CD14-positive monocyte (primary cell): ENCODE measurements at places on chromosomes 13 and 19. TPM values are rescaled to one million over a fixed set of nuclear protein-coding genes. Genes with fewer than 3 reads are reported as not detected.

GRCh38 chr19:12779162-12779993, 4.0 kb upstream of the HOOK2 start:
- DNase-seq = peak; percentile 77

FFAR2 gene
- 5.7 TPM for polyA plus RNA-seq

AMER2 gene
- polyA plus RNA-seq = not detected

DNA sequence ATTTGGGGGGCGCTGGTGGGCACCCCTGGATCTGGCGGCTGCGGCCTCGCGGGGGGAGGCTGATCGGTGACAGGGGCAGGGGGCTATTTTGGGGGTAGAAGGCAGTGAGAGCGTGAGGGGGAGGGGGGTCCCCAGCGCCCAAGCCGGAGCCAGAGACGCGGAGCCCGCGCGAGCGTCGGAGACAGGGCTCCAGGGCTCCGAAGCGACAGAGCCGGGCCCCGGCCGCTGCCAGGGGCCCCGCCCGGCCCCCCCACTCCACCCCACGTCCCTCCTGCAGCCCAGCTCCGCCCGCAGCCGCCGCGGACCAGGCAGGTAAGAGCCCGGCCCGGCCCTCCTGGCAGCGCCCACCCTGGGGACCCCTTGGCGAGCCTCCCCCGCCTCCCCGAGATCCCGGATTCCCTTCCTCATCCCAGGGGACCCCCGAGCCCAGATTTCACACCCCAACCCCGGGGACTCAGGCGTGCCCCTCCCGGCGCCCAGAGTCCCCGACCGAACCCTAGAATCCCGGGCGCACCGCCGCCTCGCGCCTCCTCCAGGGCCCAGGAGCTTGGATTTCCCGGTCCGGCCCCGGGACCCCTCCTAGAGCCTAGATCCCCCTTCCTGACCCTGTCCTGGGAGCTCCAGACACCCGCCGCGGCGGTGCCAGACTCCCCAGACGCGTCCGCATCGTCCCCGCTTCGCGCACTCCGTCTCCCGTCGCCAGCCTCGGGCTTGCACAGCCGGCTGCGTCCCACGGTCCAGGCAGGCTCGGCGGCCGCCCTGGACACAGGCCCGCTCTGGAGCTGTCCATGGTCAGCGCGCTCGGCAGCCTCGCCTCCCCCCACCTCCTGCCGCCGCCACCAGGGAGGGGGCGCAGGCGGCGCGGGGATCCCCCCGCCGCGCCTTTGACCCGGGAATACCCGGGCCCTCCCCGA, at the start of gene PPFIA3:
Gene PPFIA3, plus strand, starts transcription at position 134 of the 914 bp plus-strand sequence. CDS start 8,330 bp downstream, outside the sequence.
- DNase-seq = no peak

- no peak for DNase-seq
Observed at GRCh38 chr13:100365680-100366079, 222.9 kb downstream of the GGACT start.

GRCh38 chr13:102580552-102581169, 16.1 kb upstream of the TPP2 start:
- peak; percentile 73 for DNase-seq

RGL3 gene
- 1.7 TPM in 2 replicates for polyA plus RNA-seq

- no peak for DNase-seq
Observed at GRCh38 chr19:32830231-32831014, 39.1 kb downstream of the SLC7A9 start.

DNA sequence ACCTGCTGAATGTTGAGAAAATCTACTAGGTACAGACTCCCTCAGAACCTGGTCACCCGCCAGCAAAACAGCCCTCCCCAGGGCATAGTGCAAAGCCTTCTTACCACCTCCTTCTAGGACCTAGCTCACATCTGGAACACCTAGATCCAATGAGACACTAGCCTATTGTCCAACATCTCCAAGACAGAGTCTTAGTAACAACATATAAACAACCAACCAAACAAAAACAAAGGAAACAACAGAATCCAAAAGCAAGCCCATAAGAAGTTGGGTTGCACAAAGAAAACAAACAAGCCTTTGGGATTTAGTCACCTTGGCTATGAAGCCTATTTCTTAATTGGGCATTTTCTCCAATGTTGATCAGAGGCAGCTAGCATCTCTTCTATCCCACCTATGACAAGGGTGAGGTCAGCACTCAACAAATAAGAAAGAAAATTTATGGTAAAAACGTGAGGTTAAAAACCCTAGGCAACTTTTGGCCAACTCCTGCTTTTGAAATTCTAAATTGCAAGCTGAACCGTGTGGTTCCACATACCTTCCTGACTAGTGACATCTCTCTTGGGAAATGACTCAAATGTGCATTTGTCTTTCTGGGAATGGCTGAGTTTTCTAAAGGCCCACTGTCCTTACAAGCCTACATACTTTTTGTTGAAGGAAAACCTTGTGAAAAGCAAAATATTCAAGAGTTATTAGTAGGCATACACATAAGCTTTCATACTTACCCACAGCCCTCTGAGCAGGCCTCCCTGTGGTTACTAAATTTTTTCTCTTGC, 66.7 kb downstream of the FAM216B start:
- DNase-seq = no peak

CYSLTR2 gene
- 2.6 and 6.5 TPM in 2 replicates for polyA plus RNA-seq

GRCh38 chr13:20124303-20124702, 36.5 kb downstream of the GJA3 start:
- DNase-seq = no peak
